BJ (cell line): ENCODE measurements at places on chromosomes 11 and 22.

- no peak for DNase-seq
These were observed 1.5 kb upstream of the SLC7A4 start for GRCh38 chr22:21033895-21034294.

DNA sequence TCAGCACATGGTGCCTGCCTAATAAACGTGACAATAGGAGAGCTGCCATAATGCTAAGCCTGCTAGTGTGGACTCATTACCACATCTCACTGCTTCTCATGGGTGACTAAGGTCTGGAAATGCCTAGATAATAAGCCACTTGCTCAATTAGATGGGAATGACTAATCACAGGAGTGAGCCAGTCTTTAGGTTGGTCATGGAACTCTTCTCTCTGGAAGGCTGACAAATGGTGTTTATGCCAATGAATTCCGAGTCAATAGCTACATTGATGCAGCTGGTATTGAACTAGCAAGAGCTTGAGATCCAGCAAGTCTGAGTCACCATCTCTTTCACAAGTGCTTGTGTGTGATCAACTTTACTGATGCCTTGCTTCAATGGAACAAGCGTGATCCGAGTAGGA lies 334.9 kb downstream of the OPCML start:
- no peak for DNase-seq

- DNase-seq, result no peak
These were observed 31.3 kb upstream of the DGKZ start for GRCh38 chr11:46315783-46316563.

DNA sequence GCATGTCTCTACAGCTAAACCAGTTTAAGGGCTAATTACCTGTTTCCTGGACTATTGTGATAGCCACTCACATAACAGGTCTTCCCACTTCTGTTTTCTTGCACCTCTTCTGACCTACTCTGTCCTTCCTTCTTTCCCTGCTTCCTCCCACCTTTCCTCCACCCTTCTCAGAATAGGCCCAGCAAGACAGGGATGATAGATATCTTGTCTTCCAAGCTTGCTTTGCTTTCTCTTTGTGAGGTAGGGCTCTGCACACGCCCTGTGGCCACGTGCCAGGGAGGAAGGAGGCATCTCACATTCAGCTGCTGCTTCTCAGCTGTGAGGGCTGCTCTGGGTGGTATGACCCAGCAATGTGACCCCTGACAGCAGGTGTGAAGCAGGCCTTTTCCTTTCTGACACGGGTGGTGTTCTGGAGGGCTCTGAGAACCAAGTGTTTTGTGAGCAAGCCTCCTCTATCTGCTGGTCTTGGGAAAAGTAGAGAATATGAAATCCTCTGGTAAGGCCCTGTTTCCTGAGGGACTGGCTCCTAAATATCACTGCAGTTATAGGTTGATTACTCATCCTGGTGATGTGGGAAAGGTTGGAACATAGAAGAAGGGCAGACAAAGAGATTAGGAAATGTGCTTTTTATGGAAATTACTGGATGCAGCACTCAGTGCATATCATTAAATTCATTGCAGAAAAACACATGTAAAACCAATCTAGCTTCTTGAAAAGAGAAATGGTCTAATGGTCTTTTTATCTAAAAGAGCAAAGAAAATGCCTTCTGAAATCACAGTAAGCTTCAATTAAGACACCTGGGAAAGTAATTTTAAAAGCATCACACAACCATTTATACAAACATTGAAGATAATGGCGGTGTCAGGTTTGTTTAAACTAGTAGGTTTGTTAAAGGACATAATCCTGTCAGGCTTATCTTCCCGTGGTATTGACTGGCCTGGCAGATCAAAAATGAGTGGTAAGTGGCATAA lies 8.5 kb downstream of the AMOTL1 start:
- DNase-seq, result no peak

GRCh38 chr22:22939588-22940368 lies 52.2 kb downstream of the IGLL5 start:
- no peak for DNase-seq
